ENCODE measurements at places on chromosomes 3 and 15.

GRCh38 chr15:76932135-76932966 is 802 bp downstream of the RCN2 start:
- DNase-seq, result no peak

GRCh38 chr3:30733696-30734095 is 127.3 kb downstream of the TGFBR2 start:
- no peak for DNase-seq

GRCh38 chr15:74040109-74040850 is 42.1 kb downstream of the GOLGA6A start:
- no peak for DNase-seq

DNA sequence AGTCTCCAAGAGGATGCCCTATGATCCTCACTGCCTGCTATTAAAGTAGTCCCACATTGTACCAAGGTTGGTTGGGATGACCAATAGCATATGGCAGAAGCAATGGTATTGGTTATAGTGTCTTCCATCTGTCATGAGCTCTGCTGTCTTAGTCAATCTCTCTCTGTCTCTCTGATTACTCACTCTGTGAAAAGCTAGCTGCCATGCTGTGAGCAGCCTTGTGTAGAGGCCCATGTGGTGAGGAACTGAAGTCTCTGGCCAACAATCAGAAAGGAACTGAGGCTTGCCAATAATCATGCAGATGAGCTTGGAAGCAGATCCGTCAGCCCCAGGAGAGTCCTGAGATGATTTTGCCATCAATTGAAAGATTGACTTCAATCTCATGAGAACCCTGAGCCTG is 60.3 kb upstream of the CFAP161 start:
- no peak for DNase-seq

GRCh38 chr3:118828351-118828750 is 206.3 kb downstream of the IGSF11 start:
- DNase-seq, result no peak

DNA sequence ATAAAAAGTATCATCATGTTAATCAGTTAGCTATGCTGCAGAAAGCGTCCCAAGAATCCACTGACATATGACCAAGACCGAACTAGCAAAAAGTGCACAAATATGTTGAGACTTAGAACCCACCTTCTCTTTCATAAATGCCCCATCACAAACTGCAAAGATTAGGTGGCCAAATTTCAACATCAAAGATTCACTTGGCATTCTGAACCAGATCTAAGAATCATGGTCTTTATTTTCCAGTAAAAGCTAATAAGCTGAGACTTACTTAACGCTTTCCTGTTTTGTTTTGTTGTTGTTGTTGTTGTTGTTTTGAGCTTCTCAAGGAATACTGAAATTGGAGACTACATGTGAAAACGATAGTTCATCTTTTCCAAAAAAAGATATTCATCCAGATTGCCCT is 62.4 kb downstream of the ZBTB20 start:
- no peak for DNase-seq

GRCh38 chr3:184586851-184587250 is 25.3 kb downstream of the EPHB3 start:
- no peak for DNase-seq

- no peak for DNase-seq
These were observed 55.8 kb downstream of the HEG1 start for GRCh38 chr3:124999897-125000435.

DNA sequence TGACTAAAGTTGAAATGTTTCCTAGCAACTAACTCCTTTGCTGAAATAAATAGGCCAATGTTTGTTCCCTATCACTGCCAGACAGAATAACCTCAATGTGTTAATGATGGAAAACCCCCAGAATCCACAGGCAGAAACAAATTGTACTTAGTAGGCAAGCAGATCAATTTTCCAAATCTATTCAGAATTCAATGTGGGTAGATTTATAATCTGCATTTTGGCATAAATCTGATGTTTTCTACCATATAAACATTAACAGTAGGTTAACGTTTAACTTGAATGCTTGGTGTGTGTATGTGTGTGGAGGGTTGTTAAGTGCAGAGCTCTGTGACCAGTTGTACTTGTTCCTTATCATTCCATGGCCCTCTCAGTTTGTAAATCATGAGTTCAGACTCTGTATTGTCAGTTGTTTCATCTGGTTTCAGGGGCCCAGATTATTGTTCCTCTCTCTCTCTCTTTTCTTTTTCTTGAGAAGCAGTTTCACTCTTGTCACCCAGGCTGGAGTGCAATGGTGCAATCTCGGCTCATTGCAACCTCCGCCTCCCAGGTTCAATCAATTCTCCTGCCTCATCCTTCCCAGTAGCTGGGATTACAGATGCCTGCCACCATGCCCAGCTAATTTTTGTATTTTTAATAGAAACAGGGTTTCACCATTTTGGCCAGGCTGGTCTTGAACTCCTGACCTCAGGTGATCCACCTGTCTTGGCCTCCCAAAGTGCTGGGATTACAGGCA is 32.8 kb downstream of the PLSCR1 start:
- no peak for DNase-seq

GRCh38 chr15:91997163-91997562 is 143.7 kb downstream of the SLCO3A1 start:
- DNase-seq, result no peak

DNA sequence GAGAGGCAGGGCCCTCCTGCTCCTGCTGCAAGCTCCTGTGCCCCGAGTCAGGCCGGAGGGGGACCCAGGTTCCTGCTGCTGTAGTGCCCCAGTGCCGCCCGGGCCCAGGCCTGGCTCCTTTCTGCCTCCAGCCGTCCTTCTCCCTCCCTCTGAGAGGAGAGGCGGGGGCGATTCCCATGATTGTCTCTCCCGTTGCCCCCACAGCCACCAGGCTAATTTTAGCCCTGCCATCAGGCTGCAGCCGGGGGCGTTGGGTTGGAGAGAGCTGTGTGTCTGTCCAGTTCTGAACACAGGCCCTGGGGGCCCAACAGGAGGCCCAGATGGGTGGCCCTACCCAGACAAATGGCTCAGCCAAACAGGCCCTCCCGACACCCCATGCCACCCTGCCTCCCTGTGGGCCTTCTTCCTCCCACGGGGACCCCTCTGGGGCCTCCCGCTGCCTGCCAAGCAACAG is 214.8 kb downstream of the TBC1D2B start:
- DNase-seq, result no peak

DNA sequence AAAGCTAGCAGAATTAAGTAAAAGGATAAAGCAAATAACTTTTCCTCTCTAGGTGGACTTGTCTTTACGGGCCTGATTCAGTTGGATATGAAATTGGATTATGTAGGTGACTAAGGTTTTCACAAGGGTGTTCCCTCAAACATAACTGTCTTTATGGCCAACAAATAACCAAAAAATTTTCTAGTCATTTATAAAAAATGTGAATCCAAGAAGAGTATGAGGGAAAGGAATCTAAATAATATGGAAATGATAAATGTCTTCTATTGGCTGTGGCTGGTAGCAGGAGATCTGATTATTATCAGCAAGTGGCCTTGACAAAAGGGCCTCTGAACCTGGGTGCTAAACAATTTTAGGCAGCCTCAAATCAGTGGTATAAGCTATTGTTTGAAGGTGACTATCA is 594.0 kb upstream of the UBE2E2 start:
- no peak for DNase-seq

DNA sequence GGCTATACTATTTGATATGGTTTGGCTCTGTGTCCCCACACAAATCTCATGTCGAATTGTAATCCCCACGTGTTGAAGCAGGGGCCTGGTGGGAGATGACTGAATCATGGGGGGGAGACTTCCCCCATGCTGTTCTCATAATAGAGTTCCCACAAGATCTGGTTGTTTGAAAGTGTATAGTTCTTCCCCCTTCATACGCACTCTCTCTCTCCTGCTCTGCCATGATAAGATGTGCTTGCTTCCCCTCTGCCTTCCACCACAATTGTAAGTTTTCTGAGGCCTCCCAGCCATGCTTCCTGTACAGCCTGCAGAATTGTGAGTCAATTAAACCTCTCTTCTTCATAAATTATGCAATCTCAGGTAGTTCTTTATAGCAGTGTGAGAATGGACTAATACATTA is 290.1 kb upstream of the CHRM5 start:
- DNase-seq, result no peak

- DNase-seq, result no peak
These were observed 12.1 kb downstream of the GALNT15 start for GRCh38 chr3:16186565-16186964.

DNA sequence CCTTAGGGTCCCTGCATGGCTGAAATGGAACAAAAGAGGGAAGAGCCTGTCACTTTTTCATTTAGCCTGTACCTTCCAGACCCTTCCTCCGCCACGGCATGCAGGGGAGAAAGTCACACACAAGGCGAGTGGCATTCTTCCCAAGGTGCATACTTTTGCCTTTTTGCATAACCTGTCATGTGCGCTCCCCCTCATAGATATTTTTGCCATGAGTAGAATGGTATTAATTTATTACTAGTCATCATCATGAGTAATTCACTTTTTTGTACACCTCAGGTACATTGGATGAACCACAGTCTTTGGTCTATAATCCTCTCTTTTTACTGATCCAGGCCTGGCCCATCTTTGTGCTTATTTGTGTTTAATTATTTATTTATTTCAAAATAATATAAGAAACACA is 8.9 kb upstream of the BUB1B start:
- no peak for DNase-seq

All from Ammon's horn (tissue), 1 donor.